ENCODE measurements at places on chromosomes 16 and 17.

GRCh38 chr17:7955414-7956227 lies 23.6 kb downstream of the CNTROB start:
- no peak for DNase-seq

- no peak for DNase-seq
These were observed 157.4 kb downstream of the PRKCA start for GRCh38 chr17:66459811-66460270.

DNA sequence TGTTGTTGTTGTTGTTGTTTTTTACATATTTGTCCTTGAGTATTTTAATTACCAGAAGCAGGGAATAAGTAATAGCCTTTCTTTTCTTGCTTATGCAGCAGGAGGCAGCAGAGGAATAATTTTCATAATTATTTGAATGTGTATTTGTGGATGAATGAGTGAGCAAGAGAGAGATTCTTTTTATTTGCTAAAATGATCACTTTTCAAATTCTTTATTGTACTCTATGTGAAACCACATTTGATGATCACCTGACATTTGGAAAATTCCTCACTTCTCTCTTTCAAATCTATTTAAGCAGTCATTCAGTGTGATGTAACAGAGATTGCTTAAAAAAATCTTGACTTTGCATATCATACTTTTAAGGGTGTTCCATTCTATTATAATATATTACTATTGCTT lies 223.6 kb downstream of the BCAS3 start:
- DNase-seq, result no peak

- DNase-seq, result no peak
These were observed 164.6 kb downstream of the ENGASE start for GRCh38 chr17:79239205-79239604.

DNA sequence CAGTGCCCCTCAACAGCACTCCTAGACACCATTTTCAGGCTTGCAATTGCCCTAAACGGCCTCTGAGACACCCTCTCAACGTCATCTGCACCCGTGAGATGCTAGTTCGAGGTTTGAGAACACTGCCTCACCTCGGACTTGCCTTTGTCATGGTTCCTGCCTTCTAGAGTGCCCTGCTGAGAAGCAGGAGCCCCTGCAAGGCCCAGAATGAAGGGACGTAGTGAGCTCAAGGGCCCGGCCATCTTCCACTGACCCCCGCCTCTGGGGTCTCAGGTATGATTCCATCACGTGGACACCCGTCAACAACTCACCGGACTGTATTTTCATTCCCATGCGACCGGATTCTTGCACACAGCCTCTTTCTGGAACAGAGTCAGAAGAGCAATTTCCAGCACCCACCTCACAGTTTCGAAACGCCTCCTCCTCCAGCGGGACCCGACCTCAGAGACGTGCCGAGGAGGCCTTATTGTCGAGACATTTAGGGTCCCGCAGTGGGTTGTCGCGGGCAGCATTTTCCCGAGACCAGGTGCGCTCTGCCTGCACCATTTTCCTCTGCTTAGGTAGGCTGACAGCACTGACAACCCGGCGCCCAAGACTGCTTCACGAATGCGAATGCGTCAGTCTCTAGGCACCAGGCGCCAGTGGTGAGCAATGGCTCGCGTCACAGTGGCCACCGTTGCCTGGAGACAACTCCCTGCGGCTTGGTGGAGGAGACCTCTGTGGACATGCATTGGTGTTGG lies 999.9 kb downstream of the KCNJ18 start:
- no peak for DNase-seq

DNA sequence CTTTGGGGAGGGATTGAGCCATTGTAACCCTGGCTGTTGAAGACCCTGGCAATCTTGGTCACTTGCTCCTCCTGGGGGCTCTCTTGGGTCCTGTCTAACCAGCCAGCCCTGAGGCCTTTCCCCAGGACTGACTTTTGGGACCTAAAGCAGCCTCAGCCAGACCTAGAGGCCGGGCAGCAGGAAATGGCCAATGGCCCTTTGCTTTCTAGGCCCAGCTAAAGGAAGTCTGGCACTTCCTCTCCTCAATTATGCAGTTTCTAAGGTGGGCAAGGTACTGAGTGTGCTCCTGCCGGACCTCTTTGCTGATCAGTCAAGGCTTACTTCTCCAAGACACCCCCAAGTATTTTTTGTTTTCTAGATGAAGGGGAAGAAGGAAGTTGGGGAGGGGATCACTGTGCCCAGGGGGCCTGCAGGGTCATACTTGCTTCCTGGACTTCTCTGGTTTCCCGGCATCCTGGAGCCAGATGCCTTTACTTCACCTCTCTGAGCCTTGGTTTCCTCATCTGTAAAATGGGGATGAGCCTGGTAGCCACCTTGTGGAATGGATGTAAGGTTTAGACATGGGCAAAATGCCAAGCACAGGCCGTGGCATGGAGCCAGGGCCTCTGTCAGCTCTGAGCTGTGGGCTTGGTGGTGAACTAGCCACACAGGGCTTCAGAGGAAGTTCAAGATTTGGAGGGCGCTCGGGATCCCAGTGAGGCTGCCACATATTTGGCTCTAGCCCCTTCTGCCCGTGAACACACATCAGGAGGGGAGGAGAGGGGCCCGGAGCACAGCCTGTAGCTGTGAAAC lies 8.6 kb downstream of the CX3CL1 start:
- DNase-seq, result no peak

DNA sequence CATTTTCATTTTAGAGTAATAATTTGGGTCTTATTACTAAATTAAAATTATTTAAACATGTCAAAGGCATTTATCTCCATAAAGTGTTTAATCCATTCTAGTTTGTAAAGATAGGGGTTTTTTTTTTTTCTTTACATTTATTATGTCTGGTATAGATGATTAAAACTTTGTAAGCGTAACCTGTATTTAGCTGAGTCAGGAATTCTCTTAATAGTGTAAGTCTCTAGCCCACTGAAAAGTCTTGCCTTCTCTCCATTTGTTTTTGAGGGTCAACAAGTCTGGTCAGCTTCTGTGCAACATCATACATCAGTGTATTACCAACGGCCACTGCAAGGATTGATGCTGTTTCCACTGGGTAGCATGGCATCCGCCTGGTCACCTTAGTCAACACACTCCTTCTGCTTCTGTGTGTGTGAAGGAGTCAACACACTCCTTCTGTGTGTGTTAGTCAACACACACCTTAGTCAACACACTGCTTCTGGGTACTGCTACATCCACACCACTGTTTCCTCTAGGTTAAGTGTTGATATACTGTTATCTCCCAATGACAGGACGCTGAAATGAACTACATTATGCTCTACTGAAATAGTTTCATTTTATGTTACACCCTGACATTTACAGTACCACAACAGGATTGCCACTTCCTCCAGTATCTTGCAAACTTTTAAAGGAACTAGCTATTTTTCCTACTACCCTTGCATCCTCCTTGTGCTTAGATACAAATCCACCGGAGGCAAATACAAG lies 37.3 kb upstream of the VWA3A start:
- DNase-seq, result no peak

- no peak for DNase-seq
These were observed 11.6 kb downstream of the ADAM11 start for GRCh38 chr17:44770166-44770925.

GRCh38 chr17:40910441-40910841 lies 25.4 kb upstream of the KRT20 start:
- no peak for DNase-seq

DNA sequence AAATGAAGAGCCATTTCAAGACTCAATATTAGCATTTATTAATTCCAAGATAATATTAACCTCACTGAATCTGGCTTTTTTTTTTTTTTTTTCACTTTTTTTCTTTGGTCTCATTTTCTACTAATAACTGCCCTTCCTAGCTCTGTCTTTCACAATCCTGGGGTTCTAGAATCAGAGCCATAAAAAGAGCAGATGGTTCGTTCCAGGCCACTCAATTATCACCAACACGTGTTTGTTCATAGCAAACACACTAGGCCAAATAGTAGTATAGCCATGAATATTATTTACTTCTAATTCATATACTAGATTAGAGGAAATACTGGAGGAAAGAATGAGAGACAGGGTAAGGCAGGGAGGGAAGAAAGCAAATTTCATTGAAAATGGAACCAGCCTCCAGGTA lies 39.8 kb downstream of the TEX2 start:
- DNase-seq, result no peak

DNA sequence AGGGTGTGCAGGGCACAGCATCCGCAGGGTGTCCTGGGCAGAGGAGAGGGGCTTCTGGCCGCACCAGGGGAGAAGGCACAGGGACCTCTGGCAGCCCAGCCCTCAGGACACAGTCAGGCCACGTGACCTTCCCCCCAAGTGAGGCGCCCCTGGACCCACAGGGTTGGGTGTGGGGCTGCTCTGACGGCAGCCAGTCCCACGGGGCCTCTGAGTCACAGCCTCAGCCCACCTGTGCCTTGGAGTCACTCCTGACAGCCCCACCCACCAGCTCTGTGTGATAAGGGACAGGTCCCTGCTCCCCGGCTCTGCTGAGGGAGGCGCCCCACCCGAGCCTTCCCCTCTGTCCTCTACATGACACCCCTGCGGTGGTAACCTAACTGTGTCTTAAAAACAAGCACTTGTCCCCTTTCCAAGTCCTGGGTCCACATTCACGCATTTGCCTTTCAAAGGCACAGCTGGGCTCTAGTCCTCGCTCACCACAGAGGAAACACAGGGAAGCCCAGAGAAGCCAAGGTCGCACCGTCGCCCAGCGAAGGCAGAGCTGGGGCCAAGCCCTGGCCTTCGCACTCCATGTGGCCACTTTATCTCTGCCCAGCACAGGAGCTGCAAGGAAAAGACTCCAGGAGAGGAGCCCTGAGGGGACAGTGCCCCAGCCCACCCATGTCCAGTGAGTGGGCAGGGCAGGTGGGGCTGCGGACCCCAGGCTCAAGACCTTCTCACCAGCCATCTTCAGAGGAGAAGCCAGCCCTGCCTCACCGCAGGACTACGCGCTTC lies 5.1 kb upstream of the NPTX1 start:
- no peak for DNase-seq

GRCh38 chr17:66474258-66474657 lies 171.8 kb downstream of the PRKCA start:
- no peak for DNase-seq

DNA sequence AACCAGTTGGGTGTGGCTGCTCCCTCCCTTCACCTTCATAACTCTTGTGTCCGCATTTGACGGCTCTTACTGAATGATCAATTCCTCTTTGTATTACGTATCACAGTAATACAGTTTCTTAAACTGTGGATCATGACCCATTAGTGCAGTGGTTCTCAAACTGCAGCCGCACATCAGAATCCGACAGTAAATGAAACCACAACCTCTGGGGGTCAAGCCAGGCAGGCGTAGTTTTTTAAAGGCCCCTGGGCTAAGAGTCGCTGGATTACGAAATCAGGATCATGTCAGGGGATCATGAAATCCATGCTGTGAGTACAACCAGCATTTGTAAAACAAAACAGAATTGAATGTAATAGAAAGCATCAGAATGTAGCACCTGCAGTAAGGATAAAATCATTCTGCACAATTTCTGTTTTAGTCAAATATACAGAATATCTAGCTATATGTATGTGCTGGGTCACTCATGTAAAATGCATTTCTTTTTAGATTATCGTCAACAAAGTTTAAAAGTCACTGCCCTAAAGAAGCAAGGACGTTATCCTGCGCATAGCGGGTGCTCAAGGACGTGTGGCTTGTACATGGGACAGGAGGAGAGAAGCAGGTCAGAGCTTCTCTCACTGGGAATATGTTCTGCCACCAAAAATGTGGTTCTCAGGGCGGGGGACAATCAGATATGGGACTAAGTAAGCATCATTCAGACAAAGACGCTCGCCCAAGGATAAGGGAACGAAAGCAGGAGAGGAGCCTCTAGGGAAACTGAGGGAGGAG lies 113.1 kb downstream of the ZFHX3 start:
- no peak for DNase-seq

- DNase-seq, result no peak
These were observed 120.7 kb downstream of the BANP start for GRCh38 chr16:88071908-88072307.

DNA sequence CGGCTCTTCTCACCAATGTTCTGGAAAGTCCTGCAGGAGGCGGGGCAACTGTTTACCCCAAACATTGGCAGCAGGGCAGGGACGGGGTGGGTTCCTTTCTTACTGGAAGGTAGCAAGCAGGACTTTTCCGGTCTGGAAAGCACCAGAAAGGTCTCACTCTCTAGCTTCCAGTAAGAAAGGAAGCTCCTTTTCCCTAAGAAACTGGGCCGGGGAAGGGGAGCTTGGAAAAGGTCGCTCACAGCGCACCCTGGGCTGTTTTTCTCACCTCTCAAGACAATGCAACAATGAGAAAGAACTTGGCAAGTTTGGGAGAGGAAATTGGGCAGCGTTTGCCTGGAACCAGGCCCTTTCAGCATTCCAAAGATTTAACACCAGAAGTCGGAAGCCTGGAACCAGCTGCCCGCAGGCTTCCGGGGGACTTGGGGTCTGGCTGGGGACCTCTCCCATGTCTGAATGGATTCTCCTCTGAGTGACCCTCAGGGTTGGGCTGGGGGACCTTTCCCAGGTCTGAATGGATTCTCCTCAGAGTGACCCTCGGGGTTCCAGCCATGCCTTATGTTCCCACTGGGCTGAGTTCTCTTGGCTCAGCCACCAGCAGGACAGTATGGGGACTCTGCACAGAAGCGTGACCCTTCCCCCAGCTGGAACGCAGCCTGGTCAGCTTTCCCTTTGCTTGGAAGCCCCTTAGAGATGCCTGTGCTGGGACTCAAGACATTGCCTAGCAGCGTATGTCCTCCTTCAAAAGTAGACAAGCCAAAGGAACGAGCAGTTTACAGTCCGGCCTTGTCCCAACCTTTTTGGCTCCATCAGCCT lies 166.5 kb upstream of the PLCG2 start:
- no peak for DNase-seq

GRCh38 chr17:42761638-42762037 lies 611 bp downstream of the RAMP2 start:
- no peak for DNase-seq

GRCh38 chr17:48093341-48094045 lies 7.8 kb downstream of the CBX1 start:
- DNase-seq, result no peak

GRCh38 chr16:17334096-17334495 lies 136.7 kb downstream of the XYLT1 start:
- DNase-seq, result no peak

- DNase-seq, result no peak
These were observed 6.2 kb upstream of the SMG1 start for GRCh38 chr16:18932243-18932987.

- DNase-seq, result no peak
These were observed 442.6 kb upstream of the HSBP1 start for GRCh38 chr16:83365166-83365565.

DNA sequence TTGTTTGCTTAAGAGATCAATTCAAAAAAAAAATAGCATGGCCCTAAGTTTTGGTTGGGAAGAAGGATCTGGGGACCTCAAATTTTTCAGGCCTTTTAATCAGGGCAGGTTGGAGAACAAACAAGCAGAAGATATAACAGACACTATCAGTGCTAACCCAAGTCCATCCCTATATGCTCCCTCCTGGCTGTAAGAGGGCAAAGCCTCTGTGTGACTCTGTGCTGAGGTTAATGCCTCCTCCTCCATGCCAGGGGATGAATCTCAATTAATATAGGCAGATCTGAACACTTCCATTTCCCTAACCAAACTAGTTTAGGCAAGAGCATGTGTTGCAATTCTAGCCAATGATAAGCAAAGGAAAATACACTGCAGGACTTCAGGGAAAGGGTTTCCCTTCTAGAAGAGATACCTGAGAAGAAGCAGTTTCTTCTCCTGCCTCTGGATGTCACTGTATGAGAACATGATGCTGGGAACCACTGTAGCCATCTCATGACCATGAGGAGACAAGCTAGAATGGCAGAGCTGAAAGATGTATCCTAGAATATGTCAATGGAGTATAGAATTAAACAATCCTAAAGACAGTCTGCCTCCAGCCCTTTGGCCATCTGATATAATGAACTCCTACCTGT lies 76.0 kb downstream of the CHD9NB start:
- DNase-seq, result peak; percentile 24

Measured in GM19239 (cell line).